Activated naive CD8-positive, alpha-beta T cell treated with anti-CD3 and anti-CD28 coated beads for 36 hours (primary cell): ENCODE measurements at places on chromosomes 6 and 20. TPM values are rescaled to one million over a fixed set of nuclear protein-coding genes. Genes with fewer than 3 reads are reported as not detected.

Gene SEL1L2
- total RNA-seq: not detected

DNA sequence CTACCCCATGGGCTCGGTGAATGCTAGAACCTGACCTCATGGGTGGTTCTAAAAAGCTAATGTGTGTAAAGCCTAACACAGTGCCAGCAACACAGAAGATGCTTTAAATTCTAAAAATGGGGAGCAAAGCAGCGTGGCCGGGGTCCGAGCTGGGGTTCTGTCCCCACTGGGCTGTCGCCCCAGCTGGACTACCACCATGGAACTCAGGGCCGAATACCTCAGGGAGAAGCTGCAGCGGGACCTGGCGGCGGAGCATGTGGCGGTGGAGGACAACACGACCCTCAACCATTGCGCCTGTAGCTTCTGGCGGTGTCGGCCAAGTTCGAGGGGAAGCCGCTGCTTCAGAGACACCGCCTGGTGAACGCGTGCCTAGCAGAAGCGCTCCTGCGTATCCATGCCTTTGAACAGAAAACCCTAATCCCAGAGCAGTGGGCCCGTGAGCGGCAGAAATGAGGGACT lies 8.4 kb downstream of the SOX4 start:
- DNase-seq: no peak

DNA sequence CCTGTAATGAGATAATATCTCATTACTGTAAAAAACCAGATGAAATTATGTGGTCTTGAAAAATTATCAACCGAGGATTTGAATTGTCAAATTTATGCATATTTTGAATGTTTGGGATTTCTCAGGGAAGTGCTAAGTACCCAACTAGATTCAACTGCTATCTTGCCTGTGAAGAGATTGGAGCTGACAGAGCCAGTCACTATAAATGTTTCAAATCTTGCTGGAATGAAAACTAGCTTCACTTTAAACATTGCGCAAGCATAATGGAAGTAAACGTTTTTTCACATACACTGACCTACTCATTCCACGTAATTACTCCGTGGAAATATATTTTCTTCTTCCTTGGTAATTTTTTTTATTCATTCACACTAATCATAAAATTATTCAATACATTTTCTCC lies 46.7 kb downstream of the TMEM170B start:
- DNase-seq: no peak

DNA sequence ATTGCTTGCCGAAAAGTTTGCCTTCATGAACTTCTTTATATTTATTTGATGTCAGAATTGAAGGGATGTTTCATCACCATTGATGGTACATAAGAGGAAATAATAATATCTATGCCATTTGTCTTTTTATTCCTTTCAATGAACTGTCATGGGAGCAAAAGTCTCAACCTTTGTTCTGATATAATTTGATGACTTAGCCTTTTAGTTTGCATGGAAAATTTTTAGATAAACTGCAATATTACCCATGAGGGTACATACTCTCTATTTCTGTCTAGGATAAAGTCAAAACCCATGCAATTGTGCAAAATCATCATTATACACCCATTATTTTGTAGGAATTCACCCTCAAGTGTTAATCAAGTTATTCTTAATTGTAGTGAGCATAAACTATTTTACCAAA lies 15.9 kb downstream of the TBXT start:
- no peak for DNase-seq

- peak; percentile 73 for DNase-seq
These were observed 52.7 kb upstream of the MYB start for GRCh38 chr6:135128268-135128914.

GRCh38 chr20:35674921-35675320 lies 10.2 kb upstream of the CPNE1 start:
- no peak for DNase-seq

GRCh38 chr6:105204768-105205167 lies 25.0 kb upstream of the POPDC3 start:
- no peak for DNase-seq

DNA sequence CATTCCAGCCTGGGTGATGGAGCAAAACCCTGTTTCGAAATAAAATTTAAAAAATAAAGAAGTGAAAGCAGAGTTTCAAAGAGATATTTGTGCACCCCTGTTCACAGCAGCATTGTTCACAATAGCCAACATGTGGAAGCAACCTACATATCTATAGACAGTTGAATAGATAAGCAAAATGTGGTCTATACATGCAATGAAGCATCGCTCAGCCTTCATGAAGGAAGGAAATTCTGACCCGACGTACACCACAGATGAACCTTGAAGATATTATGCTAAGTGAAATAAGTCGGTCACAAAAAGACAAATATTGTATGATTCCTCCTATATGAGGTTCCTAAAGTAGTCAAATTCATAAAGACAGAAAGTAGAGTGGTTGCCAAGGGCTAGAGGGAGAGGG lies 6.5 kb upstream of the NCOA6 start:
- no peak for DNase-seq

DNA sequence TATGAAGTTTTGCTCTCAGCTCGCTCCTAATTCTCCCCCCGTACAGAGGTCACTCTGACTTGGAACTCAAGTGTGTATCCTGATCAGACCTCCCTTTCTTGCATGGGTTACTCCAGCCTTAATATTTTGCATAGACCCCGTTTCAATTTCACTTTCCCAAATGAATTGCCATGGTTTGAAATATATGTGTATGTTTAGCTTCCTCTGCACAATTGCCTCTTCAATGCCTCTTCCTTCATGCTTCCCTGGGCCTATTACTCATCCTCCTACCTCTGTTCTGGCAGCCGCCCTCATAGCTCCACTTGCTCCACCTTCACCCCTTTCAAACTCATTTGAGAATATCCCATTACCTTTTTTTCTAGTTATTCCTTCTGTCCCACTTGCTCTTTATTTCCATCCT lies 90.0 kb upstream of the SAMD5 start:
- DNase-seq: no peak

- peak; percentile 8 for DNase-seq
These were observed 626.1 kb upstream of the ID4 start for GRCh38 chr6:19210849-19211590.

GRCh38 chr6:49225471-49225870 lies 237.6 kb downstream of the MMUT start:
- DNase-seq: no peak

- DNase-seq: no peak
These were observed 58.0 kb upstream of the CCDC167 start for GRCh38 chr6:37557645-37558114.

DNA sequence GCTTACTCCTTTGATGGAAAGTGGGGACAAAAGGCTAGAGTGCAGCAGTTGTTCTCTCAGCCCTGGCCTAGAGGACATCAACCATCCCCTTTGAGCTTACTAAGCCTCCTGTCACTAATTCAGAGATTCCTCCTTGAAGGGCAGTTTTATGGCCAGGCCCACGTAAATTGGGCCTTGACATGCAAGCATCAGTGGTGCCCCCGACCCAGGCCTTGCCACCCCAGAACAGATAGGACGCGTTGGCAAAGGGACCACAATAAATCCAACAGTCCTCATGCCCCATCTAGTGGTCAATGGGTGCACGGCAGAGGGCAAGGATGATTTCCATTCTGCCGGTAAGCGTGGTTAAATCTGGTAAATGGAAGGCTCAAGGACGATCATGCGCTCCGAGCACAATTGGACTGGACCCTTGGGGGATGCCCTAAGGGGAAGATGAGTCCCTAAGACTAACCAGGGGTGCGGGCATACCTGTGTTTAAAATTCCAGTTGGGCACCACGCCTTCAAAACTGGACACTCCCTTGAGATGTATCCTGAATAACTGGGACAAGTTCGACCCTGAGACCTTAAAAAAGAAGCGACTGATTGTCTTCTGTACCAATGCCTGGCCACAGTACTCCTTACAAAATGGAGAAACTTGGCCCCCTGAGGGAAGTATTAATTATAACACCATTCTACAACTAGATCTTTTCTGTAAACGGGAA lies 32.6 kb downstream of the CEP85L start:
- DNase-seq: peak; percentile 50

DNA sequence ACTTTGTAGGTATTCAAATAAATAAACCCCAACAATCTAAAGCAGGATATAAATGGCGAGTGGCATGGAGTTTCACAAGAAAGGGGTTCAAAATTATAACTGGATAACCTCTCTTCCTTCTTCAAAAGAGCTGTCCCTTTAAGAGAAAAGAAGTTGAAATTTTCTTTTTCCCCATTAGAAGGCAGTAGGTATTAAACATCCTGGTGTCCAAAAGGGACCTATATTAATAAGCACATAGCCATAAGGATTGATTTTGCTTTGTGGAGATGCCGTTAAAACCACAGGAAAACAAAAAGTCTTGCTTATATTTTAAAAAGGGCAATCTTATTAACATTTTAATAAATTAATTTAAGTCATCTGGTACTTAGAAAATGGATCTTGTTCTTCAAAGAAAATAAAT lies 76.5 kb downstream of the LYRM4 start:
- no peak for DNase-seq

- DNase-seq: no peak
These were observed 6.9 kb upstream of the RRBP1 start for GRCh38 chr20:17688965-17689364.

DNA sequence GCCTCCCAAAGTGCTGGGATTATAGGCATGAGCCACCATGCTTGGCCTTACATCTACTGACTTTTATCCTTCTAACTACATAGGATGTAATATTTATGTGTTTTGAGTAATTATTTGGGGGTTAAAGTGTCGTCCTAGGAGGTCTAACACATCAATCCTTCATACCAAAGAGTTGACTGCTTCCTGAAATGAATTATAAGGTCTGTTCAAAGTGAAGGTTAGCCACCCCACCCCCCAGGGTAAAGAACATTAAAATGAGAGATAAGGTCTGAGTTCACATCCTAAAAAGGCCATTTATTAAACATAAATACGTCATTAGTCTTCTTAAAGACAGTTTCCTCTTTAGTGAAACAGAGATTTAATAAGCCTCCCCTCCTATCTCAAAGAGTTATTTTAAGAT lies 33.8 kb downstream of the TNFAIP3 start:
- no peak for DNase-seq

DNA sequence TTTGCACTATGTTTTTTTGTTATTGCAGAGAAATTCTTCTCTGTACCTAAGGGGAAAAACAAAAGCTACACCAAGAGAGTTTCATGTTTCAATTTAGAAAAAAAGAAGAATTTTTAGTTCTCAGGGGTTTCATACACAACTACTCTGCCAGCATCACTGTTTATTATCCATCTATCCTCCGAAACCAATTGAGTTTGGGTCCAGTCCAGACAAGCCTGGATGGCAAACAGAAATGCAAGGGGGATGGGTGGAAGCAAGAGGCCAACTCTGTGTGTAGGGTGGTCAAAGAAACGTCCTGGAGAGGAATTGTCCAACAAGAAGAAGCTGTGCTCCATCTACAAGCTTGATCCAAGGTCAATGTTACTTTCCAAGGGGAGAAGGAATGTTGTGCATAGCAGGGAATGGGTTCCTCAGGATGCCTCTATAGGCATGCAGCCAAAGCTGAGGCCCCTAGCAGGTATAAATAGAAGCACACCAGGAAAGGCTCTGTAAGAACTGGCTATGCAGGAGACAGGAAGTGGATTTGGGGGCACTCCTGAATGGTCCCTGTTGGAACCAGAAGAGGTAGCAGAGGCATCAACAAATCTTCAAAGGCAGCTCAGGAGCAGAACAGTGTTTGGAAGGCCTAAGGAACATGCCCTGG lies 64.4 kb downstream of the FILIP1 start:
- no peak for DNase-seq

GRCh38 chr20:59007665-59008511 lies 834 bp upstream of the CTSZ start:
- no peak for DNase-seq

- no peak for DNase-seq
These were observed 4.2 kb downstream of the SYNDIG1 start for GRCh38 chr20:24473435-24474223.

DNA sequence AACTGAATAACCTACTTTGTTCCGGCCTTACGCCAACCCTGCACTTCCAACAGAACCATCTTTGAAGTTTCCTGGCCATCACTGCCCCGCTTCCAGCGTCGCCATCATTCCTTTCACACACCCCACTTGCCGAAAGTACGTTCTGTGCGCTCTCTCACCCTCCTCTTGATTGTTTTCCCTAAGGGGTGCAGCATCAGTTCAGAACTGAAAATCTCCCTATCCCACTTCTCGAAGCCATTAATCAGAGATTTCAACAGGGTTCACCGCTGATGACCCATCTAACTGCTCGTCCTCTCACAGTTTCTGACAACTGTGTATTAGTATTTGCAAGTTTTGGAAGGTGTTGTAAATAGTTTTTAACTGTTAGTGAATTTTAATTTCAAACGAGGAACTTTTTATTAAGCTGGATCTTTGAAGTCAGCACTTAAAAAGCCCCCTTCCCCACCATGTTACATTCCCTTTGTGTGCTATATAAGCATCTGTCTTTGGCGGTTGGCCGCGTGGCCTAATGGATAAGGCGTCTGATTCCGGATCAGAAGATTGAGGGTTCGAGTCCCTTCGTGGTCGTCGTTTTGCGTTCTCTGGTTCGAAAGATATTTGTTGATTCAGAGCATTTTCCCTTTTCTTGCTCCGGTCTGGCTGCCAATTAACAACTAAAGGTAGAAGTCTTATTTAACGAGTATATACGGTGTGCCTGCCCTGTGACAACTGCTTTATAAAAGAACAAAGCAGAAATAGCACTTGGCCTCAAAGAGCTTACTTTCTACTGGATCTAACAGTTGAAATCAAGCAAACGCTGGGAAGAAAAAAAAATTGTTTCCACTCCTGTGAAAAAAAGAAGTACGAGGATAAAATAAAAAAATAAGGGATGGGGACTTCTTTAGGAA lies 42.6 kb downstream of the TRIM27 start:
- peak; percentile 65 for DNase-seq

DNA sequence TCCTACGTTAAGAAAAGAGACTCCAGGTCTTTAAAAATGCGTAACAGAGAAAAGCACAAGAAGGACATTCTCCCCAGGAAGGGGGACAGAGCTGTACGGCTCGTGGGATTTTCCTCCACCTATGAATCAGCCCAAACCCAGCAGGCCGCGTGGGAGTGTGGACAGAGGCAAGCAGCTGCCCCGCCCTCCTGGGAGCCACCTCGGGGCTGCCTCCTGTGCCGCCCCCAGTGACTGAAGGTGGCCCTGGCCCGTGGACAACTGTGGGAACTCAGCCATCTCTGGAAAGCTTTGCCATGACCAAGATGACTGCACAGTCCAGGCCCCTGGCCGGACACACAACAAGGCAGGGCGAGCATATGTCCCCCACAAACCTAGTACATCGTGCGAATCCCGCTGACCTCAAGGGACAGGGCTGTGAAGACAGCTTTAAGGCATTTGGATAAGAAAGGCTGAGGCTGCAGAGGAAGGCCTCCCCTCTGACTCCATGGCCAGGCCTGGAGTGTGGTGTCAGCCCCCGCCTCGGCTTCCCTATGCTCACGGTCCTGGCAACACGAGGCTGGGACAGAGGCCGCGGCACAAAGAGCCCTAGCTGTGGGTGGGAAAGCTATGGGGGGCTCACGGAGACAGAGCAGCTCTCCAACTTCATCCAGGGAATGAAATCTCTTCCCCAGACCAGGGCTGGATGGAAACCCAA lies 26.9 kb downstream of the PXDC1 start:
- DNase-seq: no peak

- no peak for DNase-seq
These were observed 16.9 kb downstream of the UCKL1 start for GRCh38 chr20:63939061-63939935.

GRCh38 chr20:61558726-61559125 lies 306.7 kb downstream of the CDH4 start:
- no peak for DNase-seq

- DNase-seq: no peak
These were observed 53.4 kb downstream of the SLX4IP start for GRCh38 chr20:10488534-10488933.

GRCh38 chr6:14211562-14211942 lies 94.0 kb downstream of the CD83 start:
- no peak for DNase-seq
